Common myeloid progenitor, CD34-positive (primary cell): ENCODE measurements at places on chromosomes 4 and X.

- no peak for DNase-seq
Observed at GRCh38 chrX:72297953-72298730, 7.6 kb downstream of the CITED1 start.

- DNase-seq: no peak
Observed at GRCh38 chr4:155769090-155769489, 10.3 kb downstream of the GUCY1B1 start.

DNA sequence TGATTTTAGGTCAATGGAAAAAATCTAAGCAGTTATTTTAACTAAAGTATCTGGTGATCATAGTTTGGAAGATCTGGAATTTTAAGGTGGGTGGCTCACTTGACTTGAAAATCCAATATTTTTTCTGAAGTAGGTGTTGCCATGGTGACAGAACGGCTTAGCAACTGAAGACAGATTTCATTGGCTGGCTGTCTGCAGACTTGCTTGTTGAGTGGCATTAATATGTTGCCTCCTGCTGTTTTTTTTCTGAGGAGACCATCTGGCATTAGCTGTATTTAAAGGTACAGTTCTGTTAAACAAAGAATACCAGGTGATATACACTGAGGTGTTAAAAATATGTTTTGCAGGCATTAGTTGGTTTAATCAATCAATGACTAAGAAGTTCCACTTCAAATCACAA lies 19.8 kb downstream of the CPE start:
- DNase-seq: peak; percentile 34

DNA sequence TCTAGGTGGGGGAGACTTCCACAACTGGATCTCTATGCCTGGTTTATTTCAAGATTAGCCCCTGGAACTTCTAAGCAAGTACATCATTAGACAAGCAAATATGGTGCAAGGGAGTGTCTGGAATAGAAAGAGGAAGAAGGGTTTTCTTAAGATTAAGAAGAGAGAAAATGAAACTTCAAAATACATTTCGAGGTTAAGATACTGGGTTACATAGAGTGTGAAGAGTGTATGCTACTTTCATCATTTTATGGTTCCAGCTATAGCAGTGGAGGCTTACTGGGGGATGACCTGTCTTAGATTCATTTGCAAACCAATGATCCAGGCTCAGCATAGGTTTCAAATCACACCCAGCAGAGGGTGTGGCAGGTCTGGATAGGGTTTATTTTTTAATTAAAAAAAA lies 144.4 kb upstream of the GATB start:
- no peak for DNase-seq

DNA sequence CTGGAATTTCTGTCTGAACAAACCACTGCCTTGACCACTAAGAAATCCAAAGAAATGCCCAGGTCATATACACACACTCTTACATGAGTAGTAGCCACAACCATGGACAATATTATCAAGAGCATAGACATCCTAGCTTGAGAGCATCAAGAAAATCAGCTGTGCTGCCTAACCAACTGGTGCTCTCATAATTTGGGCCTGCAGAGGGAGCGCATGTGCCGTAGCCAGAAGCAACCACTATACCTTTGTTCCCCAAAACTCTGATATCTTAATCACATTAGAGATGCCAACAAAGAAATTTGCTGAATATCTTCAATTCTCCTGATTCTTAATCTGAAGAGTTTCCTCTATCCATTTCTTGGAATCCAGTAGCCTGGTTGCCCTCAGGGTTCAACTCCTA lies 163.6 kb downstream of the ZNF674 start:
- DNase-seq: peak; percentile 69

DNA sequence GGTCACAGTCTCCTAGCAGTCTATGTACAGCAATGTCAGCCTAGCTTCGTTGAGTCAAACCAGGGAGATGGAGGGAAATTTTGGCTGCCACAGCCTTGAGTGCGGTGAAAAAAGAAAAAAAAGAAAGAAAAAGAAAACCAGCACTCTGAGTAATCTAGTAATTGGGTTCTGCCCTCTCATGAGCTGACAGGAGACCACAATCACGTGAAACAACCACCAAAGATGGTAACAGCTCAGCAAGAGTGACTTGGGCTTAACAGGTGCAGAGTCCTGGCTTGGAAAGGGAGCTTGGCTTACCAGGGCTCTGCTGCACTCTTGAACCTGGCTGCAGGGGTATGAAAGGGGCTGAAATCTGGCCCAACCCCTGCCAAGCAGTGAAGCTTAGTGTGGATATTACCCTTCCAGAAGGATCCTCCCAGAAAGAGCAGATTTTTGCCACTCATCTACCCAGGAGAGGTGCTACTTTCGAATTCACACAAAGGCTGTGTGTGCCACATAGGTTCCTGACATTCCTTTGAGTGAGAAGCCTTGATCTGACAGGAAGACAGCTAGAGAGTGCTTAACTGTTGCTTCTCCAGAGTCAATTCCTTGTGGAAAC lies 350.3 kb downstream of the PTTG2 start:
- peak; percentile 91 for DNase-seq

GRCh38 chr4:150875367-150875766 lies 139.7 kb downstream of the LRBA start:
- no peak for DNase-seq

DNA sequence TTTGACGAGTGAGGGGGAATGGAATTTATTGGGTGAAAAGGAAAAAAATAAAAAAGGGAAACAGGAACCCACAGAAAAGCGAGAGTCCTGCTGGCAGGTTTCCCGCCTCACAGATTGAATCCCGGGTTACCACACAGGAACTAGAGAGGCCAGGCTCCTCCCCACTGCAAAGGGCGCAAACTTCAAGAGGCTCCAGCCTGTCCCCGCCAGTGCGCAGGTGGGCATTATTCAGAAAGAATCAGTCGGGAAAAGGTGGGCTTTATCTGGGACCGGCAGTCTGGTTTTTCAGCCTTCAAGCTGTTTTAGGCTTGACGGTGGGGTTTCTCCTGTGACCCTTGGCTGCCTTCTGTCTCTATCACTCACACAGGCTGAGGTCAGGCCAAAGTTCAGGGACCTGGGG lies 1496.8 kb downstream of the RPA4 start:
- DNase-seq: no peak

DNA sequence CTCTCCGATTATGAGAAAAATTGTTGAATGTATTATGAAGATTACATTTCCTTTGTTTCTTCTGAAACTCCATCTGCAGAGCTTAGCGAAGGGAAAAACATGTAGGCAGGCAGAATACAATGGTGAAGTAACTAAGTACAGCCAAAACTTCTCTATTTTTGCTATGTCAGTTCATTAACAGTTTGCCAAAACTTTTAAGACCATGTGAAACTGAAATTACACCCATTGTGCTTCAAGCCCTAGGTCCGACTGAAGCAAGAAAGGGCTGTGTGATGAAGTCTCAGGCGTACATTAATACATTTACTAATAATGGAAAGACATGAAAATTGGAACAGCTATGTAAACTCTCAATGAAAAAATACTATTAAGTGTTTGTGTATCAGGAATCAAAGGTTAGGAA lies 398.0 kb downstream of the MAPK10 start:
- DNase-seq: no peak

- DNase-seq: no peak
Observed at GRCh38 chrX:136812286-136812685, 31.6 kb upstream of the ARHGEF6 start.

DNA sequence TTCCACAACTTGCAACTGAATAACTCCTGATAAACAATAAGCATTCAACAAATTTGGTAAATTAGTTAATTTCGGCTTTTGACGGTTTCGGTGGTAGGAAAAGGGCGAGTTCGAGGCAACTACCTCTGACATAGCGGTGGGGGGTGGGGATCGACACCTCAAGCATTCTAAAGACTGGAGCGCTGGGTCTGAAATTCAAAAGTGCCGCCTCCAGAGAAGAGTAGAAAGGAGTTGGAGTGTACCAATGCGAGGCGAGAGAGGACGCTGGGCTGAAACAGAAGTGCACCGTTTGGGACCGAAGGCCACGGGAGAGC lies 725 bp downstream of the SMC1A start:
- peak; percentile 83 for DNase-seq

DNA sequence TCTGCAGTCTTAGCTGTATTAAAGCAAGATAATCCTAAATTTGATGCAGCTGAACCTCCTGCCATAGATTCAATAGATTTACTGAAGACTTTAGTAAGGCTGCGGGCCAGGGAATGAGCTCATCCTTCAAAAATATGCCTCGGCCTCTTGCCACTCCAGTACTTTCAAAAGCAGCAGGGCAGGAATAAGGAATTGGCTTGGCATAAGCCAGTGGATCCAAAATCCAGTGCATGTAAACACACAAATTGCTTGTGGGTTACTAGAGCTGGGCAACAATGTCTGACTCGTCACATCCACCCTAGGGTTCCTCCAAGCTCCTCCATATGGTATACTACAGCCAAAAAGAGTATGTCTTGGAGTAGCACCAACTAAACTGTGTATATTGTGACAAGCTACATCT lies 165.0 kb downstream of the AMELX start:
- no peak for DNase-seq

DNA sequence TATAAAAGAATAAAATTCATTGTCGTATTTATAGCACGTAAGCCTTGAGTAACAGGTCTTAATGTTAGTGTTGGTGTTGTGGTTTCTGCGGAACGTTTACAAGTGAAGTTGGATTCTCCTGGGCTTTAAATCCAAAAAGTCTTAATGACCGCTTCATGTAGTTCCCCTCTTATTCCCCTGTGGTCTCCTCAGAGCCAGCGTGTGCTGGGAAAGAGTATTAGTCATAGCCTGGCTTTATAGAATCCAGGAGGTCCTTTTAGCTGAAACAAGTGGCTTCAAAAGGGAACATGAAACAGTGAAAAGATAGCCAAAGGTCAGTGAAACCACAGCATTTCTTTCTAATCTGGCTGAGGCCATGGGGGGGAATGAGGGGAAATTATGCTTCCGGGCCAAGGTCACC lies 79.1 kb downstream of the CLCN4 start:
- no peak for DNase-seq

DNA sequence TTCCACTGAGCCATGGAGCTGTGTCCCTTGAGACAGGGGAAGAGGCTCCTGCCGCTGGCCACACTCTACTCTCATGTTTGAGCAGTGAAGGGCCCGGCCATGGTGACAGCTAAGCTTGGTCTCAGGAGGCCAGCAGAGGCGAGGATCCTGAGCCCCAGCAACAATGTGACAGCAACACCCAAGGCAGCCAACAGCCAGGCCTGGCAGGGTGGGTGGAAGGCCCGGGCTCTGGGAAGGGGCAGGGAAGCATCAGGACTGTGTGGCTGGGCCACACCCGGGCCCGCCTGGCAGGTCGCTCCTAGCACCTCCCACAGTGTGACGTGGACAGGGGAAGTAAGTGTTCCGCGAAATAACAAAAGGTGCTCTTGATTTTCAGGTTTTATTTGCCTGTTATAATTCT lies 24.8 kb downstream of the L1CAM start:
- no peak for DNase-seq

- DNase-seq: no peak
Observed at GRCh38 chrX:1788300-1788911, 173.5 kb downstream of the ASMT start.

GRCh38 chr4:82652062-82652461 lies 90.3 kb upstream of the TMEM150C start:
- DNase-seq: peak; percentile 25

- DNase-seq: no peak
Observed at GRCh38 chr4:139834981-139835391, 169.4 kb downstream of the MGST2 start.

DNA sequence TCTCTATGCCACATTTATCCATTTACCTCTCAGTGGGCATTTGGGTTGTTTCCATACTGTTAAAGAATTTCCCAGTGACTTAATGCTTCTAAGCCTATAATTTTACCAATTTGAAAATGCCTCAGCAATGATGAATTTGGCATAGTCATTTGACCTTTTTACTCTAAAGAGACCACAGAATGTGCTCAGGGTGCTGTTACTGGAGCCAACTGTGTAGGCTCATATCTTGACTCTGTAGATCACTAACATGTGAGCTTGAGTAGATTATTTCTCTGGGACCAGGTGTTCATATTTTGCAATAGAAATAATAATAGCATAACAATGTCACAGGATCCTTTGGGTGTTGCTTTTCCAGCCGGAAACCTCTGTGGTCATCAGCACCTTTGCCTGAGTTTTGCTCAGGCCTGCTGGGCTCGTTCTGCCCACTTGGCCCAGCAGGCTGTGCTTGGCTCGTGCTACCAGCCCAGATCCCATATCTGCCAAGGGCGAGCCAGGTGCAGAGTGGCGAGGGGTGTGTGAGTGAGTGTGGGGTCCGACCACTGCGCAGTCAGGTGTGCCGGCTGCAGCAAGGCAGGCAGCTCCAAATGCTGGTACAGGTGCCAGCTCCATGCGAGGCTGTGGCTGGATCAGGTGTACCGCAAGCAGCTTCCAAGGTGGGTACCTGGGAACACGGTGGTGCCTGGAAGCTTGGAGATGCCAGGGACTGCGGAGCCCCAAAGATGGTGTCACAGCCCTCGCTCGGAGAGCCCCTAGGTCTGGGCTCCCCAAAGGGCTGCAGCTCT lies 70.6 kb upstream of the ANK2 start:
- DNase-seq: no peak

GRCh38 chr4:56086561-56086960 lies 137.8 kb downstream of the CEP135 start:
- no peak for DNase-seq

DNA sequence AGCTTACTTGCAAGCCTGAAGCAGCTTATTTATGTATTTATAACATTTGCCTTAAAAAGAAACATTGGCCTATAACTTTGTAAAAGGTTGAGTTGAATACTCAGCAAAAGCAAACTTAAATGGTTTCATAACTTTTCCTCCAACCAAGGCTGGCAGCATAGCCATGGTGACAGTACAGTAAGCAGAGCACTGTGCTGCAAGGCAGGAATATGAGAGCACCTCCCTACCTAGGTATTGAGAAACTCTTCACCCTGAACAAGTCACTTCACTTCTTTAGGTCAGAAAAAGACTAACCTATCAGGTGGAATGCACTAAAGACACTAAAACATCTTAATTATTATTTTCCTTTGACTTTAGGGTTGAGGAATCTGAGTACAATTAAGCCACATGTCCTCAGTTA lies 63.9 kb upstream of the GYPA start:
- DNase-seq: no peak

DNA sequence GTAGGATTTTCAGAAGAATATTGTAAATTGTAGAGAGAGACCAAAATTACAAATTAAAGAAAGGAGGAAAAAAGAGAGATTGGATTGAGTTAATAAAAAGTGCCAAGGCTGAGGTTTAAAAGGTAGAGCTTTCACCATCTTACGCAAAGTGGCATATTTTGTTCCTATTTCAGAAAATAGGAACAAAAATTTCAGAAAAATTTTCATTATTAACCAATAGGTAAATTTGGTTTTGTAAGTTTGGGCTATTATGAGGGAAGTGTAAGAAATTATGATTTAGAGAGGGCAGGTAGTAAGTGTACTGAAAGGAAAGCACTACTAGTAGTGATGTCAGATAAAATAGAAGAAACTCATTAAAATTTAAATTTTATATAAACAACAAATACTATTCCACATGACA lies 479.7 kb downstream of the ACTRT1 start:
- no peak for DNase-seq

GRCh38 chr4:159396151-159396550 lies 293.3 kb downstream of the RAPGEF2 start:
- DNase-seq: no peak
